ENCODE measurements at places on chromosomes 11 and 22.

- DNase-seq: no peak
Observed at GRCh38 chr22:31577711-31578110, 81.4 kb downstream of the SFI1 start.

DNA sequence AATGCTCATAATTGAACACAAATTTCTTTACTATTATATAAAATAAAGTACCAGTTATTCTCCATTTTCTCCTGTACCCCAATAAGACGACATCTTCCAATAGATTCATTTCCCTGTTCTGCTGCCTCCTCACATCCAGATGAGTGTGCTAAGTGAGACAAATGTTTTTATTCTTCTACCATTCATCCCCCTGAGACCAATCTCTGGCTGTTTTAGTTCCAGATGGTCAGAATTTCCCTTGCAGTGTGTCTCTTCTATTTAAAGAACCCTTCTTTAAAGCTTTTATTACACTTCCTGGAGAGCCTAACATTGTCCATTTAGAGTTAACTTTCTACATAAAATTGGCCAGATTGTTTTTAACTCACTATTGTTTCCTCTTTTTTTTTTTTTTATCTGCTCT is 41.2 kb upstream of the GLYATL1 start:
- DNase-seq: no peak

DNA sequence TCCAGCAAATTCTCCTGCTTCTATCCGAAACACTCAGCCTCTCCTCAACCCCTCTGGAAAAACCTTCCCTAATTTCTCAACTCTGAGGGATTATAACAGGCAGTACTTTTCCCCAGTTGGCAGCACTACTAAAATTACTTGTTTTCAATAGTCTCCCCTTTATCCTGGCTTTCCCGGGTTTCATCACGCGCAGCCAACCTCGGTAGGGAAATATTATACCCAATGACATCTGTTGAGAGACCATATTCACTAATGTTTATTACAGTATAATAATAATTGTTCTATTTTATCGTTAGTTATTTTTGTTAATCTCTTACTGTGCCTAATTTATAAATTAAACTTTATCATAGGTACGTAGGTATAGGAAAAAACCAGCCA is 330 bp upstream of the POLD3 start:
- no peak for DNase-seq

DNA sequence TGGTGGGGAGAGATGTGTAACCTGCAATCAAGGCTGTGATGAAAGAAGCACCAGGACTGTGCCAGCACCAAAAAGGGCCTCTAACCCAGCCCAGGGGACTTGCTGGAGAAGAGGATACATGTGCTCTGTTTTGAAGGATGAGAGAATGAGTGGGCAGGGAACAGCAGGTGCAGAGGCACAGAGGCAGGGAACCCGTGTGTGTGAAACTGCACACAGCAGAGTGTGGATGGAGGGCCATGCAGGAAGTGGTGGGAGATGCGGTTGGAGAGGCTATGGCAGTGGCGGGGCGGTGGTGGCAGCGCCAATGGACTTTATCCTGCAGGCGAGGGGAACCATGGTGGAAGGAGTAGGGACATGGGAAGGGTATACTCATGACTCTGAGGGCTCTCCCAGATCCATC is 25.2 kb upstream of the LRRC32 start:
- no peak for DNase-seq

GRCh38 chr11:61108847-61109585 is 6.7 kb downstream of the CD5 start:
- no peak for DNase-seq

- no peak for DNase-seq
Observed at GRCh38 chr11:115922876-115923275, 418.7 kb upstream of the CADM1 start.

DNA sequence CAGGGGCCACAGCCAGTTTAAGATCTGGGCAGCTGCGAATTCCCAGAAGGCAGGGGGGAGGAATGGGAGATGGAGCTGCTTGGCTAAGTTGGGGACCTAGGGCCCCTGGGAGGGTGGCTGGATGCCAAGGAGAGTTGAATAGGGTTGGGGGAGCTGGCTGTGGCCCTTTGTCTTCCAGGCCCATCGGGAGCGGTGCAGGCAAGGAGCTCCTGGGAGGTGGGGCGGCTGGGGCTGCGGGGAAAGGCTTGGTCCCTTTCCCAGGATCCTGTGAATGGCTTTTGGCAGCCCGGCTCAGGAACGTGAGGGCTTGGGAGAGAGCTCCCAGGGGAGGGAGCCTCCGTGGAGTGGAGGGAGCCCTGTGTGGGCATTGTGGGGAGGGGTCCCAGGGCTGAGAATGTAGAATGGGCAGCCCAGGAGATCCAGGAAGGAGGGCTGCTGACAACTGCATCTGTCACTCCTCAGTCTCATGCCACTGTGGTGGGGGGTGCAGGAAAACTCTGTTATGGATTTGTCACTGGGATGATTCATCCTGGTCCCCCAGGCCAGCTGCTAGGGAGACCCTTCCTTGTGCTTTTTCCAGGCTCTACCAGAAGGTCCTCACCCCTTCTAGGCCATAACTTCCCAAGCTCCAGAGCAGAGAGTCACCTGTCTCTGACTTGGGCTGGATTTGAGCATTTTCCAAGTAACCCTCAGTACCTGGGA is 6.0 kb downstream of the FREY1 start:
- DNase-seq: no peak

DNA sequence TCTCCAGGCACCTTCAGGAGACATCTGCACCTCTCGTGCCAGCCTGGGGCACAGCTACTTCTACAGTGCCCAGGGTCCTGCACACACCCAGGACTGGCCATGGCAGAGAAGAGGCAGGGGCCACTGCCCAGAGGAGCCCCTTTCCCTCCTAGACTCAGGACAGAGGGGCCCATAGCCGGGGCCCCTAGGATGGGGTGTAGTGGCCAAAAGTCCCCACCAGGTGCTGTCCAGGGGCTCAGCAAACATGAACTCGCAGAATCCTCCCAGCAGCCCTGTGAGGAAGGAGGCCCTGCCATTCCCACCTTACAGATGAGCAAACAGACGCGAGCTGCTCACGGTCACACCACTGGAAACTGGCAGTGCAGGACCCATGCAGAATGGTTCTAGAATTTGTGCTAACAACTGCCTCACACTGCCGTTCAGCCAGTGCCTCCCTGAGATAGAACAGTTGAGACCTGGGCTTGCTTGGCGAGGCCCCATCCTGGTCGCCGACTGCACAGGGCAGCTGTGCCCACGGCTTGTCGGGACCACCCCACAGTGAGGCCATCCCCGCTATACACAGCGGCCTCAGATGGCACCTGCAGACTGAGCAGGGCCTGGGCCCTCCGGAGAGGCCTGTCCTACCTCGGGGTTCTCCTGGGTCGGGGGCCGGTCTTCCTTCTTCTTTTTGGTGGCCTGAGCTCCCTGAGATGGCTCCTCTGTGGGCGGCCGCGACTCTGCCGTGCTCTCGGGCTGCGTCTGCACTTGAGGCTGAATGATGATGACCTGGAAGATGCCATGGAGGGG is 96.4 kb downstream of the PHF21B start:
- no peak for DNase-seq

DNA sequence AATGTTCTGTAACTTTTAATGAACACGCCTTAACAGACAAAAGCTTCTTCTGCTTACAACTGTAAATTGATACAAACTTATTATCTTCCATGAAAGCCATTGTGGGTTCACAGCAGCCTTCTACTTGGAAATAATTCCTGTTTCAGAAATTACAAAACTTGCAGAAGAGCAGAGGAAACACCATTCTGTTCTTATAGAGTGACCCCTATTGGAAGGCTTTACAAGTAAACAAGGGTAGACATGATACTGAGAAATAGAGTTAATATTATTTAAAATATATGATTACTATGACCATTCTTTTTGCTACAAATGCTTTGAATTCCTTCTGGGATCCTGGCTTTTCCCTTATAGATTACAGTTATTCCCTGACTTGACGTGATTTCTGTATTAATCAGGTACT is 32.4 kb upstream of the KCNA4 start:
- DNase-seq: no peak

DNA sequence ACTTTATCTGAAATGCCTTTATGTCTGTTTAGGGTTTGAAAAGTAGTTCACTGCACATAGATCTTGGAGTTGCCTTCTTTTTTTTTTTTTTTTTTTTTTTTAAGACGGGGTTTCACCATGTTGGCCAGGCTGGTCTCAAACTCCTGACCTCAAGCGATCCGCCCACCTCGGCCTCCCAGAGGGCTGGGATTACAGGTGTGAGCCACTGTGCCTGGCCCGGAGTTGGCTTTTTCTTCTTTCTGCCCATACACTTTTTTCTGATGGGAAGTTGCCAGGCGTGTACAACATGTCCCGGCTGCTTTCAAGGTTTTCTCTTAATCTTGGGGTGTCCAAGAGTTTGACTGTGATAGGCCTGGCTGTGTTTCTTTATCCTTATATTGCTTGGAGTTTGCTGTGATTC is 12.9 kb upstream of the GNB1L start:
- DNase-seq: no peak

- no peak for DNase-seq
Observed at GRCh38 chr22:23922921-23923320, 28.7 kb downstream of the MIF start.

GRCh38 chr11:118742304-118742703 is 48.7 kb downstream of the DDX6 start:
- no peak for DNase-seq

DNA sequence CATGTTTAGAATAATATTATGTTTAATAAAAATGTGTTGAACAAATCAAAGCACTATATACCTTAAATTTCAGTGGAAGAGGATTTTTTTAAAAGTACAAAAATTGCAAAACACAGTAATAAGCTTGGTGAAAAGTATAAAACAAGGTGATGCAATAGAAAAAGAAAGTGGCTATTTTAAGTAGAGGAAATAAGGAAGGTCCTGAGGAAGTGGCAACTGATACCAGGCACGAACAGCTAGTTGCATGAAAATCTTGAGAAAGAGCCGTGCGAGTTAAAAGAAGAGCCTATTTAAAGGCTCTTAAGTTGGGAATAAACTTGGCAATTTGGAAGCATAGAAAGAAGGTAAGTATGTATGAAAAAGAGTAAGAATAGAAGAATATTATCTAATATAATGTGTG is 1679.3 kb downstream of the LRRC4C start:
- no peak for DNase-seq

Data from thoracic aorta (tissue), 2 donors.